ENCODE measurements at places on chromosomes 16 and 17.

DNA sequence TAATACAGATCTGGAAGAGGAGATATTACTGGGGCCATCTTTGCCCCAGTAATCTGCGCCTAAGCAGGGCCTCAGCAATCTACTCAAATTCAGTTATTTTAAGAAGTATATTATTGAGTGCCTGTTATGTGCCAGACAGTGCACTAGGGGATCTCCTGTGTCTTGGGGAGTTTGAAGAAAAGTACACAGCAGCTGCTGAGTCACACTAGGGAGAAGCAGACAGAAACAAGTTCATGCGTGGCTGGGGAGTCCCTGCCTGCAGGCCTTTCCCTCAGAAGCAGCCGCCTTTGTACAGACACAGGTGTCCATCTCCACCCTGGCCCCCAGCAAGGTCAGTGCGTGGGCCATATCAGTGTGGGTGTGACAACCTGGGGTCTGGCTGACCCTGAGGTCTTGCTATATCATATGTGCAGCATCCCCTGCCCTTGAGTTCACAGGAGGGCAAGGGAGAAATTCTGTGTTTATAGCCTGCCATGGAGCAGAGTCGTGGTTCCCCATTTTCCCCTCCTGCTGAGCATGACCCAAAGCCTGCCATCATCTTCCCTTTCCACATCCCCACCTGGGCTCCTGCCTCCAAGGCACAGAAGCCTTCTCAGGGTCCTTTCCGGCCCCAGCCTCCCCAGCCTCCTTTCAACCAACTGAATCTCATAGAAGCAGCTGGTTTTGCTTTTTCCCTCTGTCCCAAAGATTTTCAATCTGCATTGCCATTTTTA lies 229.9 kb upstream of the SDK2 start:
- no peak for DNase-seq

DNA sequence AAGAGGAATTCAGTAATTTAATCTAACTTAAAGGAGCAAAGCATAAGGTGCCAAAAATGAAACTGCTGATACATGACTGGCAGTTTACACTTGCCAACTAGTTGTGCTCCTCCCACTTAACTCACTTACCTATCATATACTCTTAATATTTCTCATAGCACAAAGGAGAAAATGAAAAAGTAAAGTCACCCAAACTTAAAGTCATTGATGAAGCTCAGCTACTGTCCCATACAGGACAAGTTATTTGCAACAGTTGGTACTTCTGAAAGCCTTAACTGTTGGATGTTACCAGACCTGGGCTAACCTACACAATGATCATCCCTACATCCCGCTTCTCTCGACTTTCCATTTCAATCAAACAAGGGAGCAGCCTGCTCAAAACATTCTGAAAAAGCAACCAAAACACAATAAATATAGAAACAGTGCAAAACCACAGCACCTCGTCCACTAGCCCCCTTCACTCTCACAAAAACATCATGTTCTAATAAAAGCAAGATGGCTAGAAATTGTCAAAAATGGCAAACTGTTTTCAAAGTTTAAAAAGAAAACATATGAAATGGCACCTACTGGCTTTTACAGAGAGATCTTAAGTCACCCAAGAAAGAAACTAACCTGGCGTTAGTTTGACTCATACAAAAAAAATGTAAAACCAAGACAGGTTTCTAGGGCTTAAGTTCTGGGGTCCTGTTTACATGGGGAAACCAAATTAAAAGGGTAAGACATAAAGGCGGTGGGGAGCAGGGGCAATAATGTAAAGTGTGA lies 868 bp downstream of the MED13 start:
- DNase-seq = no peak

- DNase-seq = no peak
Observed at GRCh38 chr16:78706637-78707036, 607.2 kb downstream of the WWOX start.

GRCh38 chr16:85863384-85863774 lies 35.6 kb upstream of the IRF8 start:
- no peak for DNase-seq

GRCh38 chr17:63528183-63528582 lies 5.0 kb downstream of the KCNH6 start:
- no peak for DNase-seq

DNA sequence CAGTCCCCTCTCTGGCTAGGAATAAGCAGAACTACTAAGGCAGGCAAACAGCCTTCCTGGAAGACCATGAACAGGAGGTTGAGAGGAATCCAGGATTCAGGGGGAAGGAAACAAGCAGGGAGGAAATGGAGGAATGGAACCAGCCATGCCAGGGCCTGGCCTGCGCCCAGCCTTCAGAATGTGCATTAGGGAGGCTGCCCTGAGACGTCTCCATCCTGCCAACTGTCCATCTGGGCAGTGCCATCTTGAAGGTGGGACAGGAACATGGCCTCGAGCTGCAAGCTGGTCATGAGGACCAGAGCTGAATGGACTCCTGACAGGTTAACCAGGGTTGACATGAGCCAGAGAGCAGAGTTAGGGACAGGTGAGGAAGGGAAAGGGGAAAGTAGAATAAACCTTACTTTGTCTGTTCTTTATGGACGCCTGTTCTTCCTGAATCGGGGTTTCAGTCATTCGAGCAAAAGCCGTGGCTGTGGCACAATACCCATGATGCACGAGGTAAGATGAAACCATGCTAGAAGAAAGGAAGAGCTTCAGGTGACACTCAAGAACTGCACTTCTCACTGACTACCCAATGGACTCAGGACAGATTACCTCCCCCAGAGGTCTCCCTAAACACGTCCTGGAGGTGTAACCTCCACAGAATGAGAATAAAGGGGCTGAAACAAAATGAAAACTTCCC lies 12.1 kb upstream of the GFOD2 start:
- DNase-seq = no peak

DNA sequence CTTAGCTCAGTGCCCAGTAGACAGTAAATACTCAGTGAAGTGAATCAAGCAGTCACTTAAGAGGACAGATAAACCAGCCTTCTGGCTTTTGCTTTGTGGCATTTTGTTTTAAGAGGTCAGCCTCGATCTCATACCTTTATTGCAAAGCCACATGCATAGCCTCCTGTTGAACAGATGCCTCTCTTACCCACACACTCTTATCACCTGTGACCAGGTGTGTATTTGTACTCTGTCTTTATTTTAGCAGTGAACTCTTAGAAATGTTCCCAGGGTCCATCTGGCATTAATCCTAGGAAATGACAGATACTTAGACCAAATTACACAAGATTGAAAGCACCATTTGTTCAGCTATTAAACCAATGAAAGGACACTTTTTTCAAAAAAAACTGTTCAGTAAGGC lies 1426.5 kb downstream of the CDH11 start:
- no peak for DNase-seq

GRCh38 chr16:85765767-85766166 lies 14.9 kb upstream of the C16orf74 start:
- no peak for DNase-seq

DNA sequence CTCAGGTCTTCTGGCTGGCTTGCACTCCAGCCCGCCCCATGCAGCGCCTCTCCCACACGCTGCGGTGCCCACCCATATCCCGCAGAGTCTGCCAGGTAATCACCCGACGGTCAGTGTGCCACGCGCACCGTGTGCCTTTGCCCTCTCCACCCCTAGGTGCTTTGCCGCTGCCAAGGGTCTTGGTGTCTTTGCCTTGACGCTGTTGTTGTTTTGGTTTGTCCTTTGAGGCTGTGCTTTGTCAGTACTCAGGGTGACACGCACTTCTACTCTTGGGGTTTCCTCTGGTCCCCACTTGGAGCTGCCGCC lies 30.1 kb downstream of the UBN1 start:
- DNase-seq = no peak

GRCh38 chr16:29806641-29807425 lies 504 bp downstream of the MAZ start:
- no peak for DNase-seq

DNA sequence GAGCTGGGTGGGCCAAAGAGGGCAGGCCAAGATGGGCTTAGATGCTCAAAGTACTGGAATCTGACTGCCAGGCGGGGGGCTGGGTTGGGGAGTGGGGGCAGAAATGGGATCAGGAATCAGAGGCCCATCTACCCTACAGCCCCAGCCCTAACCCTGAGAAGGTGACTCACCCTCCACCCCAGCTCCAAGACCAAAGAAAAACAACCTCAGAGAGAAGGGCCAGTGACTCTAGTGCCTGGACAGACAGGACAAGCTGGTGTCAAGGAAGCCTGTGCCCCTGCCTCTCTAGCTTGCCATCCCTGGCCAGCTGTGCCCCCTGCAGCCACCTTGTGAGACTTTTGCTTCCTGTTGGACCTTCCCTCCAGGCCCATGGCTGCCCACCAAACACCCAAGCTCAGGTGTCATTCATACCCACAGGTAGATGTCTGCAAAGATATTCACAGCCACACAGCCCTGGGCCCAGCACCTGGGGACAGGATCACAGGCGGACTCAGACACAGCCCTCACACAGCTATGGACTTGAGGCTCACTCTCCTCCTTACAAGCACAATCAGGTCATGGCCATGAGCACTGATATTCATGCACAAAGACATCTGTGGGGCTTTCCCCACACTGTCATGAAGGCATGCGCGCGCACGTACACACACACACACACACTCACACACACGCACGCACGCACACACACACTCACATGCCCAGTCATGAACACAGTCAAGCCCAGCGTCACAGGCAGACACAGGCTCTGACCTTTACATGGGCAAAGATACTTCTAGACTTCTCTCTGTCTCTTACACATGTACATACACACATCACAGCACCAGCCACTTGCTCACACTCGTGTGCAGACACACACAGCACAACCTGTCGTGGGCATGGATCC lies 2.8 kb downstream of the WNT3 start:
- DNase-seq = no peak
